Stimulated activated memory B cell treated with anti-CD40 and anti-IgM and Interleukin-4, amounts not matched to agents 10 μg/mL and 1 μg/mL and 100 μg/mL, for 72 hours (primary cell): ENCODE measurements at places on chromosomes 6 and 20.
A peak's percentile ranks its signal among the peaks of the same experiment; 100 is the strongest.

DNA sequence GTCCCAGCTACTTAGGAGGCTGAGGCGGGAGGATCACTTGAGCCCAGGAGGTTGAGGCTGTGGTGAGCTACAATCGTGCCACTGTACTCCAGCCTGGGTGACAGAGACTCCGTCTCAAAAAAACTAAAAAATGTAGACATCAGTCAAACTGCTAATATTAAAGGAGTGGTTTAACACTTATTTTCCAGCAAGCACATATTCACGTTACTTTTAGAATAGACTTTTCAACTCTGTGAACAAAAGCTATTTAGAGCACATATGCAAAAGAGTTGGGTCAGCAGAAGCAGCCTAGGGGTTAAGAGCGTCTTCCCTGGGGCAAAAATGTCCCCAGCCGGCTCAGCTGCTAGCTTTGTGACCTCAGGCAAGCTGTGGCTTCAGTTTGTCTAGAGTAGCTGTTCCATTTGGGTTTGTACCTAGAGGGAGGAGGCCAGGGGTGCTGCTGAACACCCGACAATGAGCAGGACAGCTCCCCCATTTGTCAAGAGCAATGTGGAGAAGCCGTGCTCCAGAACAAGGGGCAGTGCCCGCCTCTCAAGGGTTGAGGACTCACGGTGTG is 62.5 kb upstream of the PTGIS start:
- ATAC-seq: peak; percentile 80

DNA sequence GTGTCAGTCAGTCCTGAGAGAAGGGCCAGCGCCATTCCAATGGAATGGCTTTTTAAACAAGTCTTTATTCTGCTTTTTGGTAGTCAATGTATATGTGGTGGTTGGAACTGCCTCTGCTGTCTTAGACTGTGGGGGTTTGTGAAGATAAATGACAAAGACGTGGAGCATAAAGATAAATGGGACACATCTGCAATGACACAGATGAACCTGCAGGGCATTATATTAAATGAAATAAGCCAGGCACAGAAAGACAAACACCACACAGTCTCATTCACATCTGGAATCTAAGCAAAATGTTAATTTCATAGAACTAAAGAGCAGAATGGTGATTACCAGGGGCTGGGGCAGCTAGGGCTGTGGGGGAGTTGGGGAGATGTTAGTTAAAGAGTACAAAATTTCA is 912.8 kb upstream of the MAN1A1 start:
- ATAC-seq: no peak

DNA sequence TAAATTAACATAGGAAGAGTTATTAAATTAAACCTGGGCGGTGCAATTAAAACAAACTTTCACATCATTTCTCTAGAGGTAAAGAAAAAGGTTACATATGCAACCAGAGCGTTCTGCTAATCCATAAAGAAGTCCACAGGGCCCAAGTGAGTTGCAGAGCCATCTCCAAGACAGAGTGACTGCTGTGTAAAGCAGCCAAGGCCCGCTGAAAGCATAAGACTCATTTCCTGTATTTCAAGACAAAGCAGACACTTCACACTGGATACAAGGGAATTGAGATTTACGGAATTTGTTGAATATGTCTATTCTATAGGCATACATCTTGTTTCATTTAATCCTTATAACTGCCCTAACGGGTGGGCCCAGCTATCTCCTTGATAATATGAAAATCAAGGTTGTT is 422.8 kb downstream of the CBLN4 start:
- ATAC-seq: no peak

- peak; percentile 69 for ATAC-seq
Observed at GRCh38 chr6:1596088-1596852, 13.4 kb upstream of the FOXC1 start.

DNA sequence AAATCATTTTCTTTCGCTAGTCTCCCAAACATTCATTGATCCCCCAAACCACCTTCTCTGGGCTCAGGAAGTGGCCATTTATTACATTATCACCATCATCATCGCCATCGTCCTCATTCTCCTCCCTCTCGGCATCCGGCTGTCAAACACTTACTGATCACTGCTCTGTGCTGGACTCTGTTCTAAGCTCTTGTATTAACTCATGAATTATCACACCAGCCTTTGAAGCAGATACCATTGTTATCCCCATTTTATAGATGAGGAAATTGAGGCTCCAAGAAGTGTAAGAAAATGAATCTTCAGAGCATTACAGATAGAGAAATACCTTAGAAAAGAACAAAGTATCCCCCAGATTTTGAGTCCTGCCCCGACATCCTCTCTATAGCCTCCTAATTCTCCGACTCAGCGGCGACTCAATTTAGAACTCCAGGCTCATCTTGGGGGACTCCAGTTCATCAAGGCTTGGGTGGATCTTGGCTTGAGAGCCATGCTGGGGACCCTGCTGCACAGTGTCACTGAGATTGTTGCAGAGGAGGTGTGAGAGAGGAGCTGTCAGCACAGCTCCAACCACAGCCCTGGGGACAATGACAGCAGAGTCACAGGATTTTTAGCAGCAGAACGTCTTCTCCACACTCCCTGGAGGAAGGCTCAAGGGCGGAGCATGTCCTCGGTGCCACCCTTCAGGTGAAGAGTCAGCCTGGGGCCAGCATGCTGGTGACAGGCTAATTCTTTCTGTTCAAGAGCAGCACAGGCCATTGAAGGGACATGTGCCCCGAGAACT is 6.6 kb upstream of the EEF1E1 start:
- no peak for ATAC-seq

- no peak for ATAC-seq
Observed at GRCh38 chr6:99241905-99242534, 107.5 kb downstream of the FAXC start.

DNA sequence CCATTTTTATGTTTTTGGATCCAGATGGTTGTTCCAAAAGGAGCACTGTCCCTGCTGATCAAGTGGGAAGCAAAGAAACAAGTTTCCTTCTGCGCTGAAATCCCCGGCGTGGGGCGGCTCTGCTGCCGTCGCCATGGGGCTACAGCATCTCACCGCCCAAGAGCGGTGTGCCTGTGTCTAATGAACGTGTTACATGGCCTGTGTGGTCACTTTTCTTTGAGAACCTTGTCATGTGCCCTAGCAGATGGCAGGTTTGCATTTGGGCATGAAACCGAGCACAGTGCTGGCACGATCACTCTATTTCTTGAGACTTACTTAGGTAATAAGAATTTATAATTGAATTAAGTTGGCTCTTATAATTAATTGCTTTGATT is 51.9 kb downstream of the ZDHHC14 start:
- no peak for ATAC-seq
